ENCODE measurements at places on chromosomes 5 and 9.

DNA sequence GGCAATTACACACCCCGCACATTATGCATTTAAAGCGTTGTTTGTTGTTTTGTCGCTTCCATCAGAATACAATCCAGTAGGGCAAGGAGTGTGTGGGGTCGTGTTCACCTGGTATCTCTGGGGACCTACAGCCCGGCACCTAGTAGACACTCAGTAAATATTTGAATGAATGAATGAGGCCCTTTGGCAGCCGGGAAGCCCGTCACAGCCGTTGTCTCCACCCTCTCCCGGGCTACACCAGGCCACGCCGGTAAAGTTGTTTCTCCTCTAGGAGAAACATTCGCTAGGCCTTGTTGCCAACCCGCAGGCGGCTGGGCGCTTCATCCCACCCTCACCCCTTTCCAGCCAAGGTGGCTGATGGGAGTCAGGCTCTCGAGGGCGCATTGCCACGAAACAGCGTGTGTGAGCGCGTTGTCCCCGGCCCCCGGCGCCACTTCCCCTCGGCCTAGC lies 876 bp upstream of the JAK2 start:
- DNase-seq: no peak

DNA sequence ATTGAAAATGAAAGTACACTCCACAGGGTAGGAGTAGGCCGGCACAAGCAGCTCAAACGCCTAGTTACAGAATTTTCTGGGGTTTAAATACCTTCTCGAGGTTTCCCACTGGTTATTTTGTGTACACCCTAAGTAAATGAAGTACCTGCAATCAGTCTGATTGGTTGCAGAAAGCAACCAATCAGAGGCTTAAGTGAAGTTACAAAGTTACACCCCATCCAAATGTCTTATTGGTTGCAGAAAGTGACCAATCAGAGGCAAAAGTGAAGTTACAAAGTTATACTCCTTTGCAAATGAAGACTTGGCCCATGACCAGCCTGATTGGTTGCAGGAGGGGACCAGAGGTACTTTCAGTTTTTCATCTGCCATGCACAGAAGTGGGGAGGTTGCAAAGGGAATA lies 33.2 kb upstream of the ERAP2 start:
- DNase-seq: no peak

- DNase-seq: no peak
Measured at GRCh38 chr5:79829260-79829659, 139.6 kb downstream of the CMYA5 start.

- no peak for DNase-seq
Measured at GRCh38 chr9:35740243-35740642, 7.8 kb downstream of the CREB3 start.

- no peak for DNase-seq
Measured at GRCh38 chr5:32217886-32218396, 43.8 kb upstream of the GOLPH3 start.

DNA sequence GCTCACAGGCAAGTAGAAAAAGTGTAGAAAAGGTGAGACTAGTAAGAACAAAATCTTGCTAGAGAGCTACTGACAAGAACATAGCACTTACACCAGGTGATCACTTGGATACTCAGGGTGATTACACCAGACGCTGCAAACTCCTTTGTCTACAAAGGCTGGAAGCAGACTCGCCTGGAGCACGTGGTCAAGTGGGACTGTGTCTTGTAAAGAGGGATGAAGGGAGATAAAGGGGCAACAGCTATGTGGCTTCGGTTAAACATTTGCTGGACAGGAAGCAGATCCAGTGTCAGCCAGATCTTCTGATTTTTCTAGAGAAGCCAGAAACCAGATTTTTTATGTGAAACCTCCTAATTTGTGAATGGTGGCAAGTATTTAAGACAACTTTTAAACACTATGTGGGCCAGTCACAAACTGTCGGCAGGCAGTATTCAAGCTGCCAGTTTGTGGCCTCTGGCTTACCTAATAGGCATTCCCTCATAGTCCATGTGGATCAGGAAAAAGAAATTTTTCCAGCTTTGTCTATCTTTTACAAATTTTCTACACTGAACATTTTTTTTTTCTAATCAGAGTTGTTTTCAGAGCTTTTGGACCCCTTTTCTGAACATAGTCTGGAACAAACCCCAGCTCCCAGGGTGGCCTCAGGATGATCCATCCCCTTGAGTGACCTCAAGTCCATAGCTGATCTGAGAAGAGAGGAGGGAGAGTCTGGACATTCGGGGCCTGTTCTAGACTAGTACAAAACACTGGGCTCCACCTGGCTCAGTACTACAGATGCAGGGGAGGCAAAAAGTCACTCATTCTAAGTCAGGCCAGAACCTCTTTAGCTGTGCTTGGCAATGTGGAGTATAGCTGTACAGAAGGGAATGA lies 262.9 kb downstream of the ARRDC3 start:
- DNase-seq: no peak

DNA sequence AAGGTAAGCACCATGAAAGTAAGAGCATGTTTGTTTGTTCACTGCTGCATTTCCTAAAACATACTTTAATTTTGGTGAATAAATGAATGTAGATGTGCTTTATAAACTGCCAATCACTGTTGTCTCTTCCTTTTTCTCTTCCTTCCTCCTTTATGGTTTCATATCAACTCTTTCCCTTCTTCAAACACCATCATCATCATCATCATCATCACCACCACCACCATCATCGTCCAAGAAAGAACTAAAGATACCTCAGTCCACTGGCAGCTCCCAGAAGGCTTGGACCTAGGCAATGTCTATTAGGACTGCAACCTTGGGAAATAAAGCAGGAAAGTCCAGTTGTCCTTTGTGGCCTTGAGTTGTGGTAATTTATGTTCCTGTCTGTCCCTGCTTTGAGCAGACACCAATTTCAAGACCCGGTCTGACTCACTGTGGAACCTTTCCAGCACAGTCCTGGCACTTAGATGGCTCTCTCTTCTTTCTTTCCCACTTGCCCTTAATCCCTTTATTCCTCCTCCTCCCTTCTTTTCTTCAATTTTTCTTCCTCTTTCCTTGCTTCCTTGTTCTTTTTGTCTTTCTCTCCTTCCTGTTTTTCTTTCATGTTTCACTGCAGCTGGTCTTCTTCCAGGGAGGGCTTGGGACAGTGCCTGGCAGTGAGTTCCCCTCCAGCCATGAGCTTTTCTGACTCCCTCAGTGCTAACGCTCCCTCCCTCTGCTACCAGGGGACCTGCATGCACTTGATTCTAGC lies 99.3 kb downstream of the ANGPTL2 start:
- no peak for DNase-seq

DNA sequence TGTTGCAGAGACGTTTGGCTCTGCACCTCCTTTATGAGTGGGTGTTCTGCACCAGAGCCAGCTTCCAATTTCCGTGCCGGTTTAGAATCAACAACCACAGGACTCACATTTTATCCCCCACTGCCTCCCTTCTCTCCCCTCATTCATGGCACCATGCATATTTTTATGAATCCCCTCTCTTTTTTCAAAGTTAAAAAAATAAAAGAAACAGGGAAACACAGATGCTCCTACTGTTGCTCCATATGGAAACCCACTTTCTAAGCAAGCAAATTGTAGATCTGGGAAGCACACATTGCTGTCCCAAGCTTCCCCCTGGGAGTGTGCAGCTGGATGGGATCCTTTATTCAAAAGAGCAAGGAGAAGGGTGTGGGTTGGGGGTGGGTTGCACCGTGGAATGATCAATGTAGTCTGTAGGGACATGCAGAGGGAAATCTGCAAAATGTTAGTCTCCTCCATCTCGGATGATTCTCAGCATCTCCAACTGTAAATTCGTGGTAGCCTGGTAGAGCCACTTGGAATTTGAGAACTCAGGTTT lies 410.0 kb upstream of the ADAMTSL1 start:
- no peak for DNase-seq

DNA sequence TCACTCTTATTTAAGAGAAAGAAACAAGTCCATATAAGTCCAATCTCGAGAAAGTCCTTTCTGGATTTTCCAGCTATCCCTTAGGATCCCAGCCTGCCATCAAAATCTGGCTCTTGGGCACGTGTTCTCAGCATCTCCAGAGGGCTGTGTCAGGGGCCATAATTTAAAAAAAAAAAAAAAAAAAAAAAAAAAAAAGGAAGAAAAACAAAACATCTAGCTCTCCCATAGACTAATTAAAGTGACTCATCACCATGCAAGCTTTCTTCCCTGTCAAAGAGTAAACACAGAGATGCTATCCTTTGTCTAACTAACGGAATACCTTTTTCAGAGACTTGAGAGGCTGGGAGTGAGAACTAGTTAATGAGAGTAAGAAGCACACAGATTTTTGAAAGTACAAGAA lies 44.9 kb upstream of the MYO10 start:
- no peak for DNase-seq

- DNase-seq: no peak
Measured at GRCh38 chr5:90483206-90483605, 8.5 kb downstream of the POLR3G start.

GRCh38 chr5:134249469-134250379 lies 23.9 kb upstream of the PPP2CA start:
- DNase-seq: no peak

DNA sequence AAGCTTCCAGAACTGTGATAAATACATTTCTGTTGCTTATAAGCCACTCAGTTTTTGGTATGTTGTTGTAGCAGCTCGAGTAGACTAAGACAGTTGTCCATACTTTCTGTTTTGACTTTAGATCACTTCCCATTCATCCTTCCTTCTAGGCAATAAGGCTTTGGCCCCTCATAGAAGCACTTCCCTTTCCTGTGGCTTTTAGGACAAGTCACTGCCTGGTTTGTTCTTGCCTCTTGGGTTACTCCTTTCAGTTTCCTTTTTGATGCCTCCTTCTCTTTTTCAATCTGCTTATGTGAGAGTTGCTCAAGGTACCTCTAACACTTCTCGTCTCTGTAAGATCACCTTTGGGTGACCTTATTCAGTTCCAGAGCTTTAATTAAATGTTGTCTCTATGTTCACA lies 72.4 kb upstream of the NTRK2 start:
- no peak for DNase-seq

Measured in T-helper 9 cell (primary cell).